ENCODE measurements at places on chromosomes 16 and 17.

- no peak for DNase-seq
These were observed 31.5 kb downstream of the ANKFY1 start for GRCh38 chr17:4232168-4232813.

GRCh38 chr16:29881050-29881449 is 18.0 kb upstream of the CDIPT start:
- DNase-seq, result no peak

DNA sequence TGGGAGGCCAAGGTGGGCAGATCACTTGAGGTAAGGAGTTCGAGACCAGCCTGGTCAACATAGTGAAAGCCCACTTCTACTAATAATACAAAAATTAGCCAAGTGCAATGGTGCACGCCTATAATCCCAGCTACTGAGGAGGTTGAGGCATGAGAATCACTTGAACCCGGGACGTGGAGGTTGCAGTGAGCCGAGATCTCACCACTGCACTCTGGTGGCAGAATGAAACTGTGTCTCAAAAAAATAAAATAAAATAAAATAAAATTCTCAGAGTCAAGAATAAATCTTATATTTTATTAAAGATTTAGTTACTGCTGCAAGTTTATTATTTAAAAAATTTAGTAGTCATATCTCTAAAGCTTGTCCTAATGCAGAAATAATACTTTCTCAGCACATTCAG is 29.7 kb downstream of the ARL4D start:
- no peak for DNase-seq

DNA sequence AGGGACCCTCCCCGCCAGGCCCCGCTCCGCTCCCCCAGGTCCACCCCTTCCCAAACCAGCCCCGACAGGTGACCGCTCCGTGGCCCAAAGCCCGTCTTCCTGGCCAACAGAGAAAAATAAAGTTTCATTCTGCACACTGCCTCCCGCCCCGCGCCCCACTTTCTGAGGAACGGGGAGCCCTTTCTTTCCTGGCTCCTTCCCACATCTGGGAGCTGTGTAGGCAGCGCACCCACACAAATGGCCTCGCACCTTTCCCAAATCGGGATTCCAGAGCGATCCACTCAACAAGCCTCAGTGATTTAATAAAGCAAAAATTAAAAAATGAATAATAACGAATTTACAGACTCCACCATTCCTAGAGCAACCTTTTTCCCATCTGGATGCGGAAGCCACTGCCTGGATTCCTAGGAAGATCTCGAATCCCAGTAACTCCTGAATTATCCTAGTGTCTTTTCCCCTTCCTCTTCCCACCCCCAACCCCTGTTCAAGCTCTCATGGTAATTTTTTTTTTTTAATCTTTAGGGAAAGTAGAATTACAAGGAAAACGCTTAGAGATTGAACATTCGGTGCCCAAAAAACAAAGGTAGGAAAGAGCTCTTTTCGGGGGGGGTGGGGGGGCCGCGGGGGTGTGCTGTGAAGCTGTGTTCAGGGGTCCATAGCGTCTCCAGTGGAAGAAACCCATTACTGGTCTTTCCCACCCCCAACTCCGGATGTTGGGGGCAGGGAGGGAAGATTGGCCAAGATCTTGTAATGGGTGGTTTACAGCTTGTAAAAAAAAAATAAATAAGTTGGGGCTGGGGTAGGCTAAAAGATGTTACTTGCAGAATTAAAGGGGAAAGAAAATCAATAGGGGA is 1.6 kb downstream of the IGF2BP1 start:
- no peak for DNase-seq

- DNase-seq, result no peak
These were observed 469 bp downstream of the AMZ2 start for GRCh38 chr17:68248199-68248825.

DNA sequence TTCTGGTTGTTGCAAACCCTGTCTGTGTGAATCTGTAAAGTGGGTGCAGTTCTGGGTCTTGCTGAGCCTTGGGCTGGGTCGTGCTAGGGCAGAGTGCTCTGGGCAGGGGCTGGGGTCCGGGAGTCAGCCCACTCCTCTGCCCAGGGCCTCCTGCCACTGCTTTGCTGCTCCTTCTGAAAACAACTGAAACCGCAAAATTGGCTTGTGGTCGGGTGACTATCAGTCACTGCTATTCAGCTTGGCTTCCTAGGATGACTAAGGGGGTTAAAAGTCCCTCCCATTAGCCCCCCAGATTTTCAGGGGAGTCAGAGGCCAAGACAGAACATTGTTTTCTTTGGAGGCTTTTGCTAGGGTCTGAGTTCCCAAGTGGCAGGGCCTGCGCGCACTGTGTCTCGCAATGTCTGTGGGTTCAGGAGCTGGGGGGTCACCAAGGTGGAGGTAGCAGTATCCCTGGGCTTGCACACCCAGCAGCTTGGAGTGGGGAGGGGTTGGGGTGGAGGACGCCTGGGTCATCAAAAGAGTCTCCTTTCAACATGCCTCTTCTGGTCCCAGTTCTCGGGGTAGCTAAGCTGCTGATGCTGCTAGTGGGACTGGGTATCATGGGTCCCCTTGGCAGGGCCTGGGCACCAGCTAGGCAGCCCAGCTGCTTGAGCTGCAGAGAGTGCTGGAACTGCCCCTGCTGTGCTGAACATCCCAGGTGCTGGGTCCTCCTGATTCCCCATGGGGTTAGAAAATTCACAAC is 13.5 kb upstream of the TBX21 start:
- DNase-seq, result no peak

- no peak for DNase-seq
These were observed 33.0 kb upstream of the ZC3H18 start for GRCh38 chr16:88536971-88537751.

- DNase-seq, result no peak
These were observed 22.4 kb upstream of the SMIM36 start for GRCh38 chr17:55533608-55534007.

GRCh38 chr17:6536053-6536452 is 20.3 kb downstream of the PITPNM3 start:
- DNase-seq, result no peak

- no peak for DNase-seq
These were observed 21.2 kb downstream of the CALB2 start for GRCh38 chr16:71379711-71380110.
